ENCODE measurements at places on chromosomes 4 and X.

GRCh38 chr4:666436-666810 lies 7.7 kb downstream of the ATP5ME start:
- no peak for DNase-seq

DNA sequence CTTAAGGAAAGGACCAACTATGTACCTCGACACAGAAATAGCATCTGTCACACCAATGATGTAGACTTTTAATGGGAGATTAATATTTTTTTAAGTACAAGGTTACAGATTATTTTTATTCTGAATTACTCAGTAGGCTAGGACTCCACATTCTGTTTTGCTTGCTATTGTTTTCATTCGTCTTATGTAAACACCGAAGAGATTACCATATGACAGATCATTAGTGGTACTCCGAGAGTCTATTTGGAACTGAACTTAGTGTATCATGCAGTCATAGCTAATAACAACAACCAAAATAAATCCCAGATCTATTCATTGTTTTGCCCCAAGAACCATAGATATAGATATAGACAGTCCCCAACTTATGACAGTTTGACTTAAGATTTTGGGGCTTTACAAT lies 139.7 kb upstream of the SPRY1 start:
- no peak for DNase-seq

DNA sequence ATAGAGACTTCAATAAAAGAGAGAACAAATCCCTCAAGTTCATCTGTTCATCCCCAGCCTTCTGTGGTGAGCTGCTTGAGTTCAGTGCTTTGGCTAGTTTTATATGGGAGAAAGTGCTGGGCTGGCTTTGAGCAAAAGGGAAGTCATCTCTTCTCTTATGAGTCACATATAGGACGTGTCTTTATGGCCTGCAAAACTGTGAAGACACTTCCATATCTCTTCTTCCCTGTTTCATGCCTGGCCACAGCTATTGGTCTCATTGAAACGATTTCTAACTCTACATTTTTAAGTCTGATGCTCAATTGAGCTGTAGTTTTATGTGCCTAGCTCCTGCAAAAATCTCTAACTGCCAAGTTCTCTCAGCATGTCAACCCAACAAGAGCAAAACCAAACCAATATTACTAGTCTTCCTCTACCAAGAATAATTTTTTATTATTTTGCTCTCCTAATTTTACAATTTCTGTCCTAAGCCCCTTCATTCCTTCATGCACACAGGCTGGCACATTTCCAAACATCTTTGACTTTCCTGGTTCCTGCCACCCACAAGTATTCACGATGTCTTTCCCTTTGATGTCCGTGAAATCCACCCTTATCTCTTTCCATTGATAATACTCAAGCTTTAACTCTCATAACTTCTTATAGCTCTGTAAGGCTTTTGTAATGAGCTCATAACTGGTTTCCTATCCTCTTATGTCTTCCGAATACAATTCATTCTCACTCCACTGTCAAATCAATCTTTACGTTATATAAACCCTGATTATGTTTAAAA lies 165.3 kb downstream of the BTC start:
- no peak for DNase-seq

DNA sequence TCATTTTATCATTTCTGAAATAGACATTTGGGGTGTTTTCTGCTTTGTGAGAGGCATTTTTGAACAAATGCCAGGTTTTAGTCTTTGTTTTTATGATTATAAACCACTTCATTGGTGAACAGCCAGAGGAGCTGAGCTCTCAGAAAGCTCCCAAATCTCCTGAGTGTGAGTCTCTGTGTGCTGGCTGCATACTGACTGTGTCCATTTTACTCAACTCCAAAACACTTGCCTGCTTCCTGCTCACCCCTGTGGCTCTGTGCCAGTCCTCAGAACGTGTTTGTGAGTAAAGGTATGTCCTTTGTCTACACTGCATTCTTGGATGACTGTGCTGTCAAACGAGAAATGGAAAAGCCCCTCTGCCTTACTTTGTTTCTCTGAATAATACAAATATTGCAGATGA lies 5.4 kb upstream of the LRAT start:
- DNase-seq = no peak

DNA sequence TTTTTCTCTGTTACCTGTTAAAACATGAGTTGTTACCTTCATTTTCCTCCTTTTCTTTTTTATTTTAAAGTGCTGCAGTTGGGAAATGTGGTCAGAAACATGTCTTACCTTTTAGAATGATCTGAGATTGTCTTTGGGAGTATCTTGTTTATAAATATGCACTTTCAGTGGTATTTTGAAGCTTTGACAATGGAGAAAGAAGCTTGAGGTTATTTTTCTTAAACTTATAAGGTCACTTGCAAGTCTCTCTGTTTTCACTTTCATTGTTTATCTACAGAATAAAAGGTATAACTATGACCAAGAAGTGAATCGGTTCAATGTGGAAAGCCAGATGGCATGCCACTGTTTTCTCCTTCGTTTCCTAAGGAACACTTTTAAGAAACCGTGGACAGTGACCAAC lies 167.5 kb upstream of the SLC7A11 start:
- no peak for DNase-seq

- no peak for DNase-seq
These were observed 1.5 kb downstream of the GIMD1 start for GRCh38 chr4:106367072-106367471.

- peak; percentile 22 for DNase-seq
These were observed 662 bp downstream of the APBB2 start for GRCh38 chr4:41213625-41214135.

GRCh38 chrX:29348288-29348687 lies 761.0 kb downstream of the IL1RAPL1 start:
- DNase-seq = no peak

DNA sequence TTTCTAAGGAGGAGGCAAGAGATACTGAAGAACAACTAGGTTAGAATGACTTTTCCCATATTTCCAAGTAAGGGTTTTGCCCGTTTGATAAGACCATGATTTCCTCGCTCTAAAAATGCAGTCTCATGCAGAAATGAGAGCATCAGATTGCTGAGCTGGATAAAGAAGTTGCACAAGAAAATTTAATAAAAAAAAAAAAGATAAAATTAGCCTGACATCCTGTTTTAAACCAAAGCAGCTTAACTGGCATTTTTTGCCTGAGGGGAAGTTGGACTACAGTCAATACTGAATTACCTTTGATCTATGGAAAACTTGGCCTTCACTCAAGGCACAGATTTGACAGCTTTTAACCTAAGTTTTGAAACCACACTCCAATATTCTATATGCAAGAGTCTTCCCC lies 208.4 kb downstream of the GASK1B start:
- DNase-seq = no peak

DNA sequence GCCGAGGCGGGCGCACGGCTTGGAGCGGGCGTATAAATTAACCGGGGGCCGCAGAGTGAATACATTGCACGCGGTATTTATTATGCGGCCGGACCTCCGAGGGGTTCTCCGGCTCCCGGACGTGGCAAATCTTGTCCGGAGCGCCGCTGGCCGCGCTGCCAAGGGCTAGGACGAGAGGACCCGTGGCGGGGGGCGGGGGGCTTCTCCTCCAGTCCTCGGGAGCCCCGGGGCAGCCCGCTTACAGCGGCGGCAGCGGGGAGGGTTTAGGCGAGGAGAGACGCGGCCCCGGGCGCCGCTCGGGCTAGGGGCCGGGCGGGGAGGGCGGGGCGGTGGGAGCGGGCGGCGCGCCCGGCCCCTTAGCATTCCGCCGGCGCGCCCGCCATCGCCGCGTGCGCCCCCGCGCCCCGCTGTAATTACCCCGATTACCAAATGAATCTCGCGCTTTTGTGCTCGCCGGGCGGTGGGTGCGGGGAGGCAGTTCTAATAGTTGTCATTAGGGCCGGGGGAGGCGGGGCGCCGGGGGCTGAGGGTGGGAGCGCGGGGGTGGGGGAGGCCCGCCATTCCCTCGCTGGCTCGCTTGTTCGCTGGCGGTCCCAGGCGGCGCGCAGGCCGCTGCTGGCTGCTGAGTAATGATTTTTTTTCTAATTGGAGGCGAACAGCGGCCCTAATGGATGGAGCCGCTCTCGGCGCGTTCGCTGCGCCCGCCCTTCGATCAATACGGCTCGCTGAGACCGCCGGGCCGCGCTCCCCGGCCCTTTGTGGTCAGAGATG lies 276.6 kb downstream of the BCOR start:
- no peak for DNase-seq

- DNase-seq = no peak
These were observed 256.9 kb upstream of the DKK2 start for GRCh38 chr4:107292979-107293378.

DNA sequence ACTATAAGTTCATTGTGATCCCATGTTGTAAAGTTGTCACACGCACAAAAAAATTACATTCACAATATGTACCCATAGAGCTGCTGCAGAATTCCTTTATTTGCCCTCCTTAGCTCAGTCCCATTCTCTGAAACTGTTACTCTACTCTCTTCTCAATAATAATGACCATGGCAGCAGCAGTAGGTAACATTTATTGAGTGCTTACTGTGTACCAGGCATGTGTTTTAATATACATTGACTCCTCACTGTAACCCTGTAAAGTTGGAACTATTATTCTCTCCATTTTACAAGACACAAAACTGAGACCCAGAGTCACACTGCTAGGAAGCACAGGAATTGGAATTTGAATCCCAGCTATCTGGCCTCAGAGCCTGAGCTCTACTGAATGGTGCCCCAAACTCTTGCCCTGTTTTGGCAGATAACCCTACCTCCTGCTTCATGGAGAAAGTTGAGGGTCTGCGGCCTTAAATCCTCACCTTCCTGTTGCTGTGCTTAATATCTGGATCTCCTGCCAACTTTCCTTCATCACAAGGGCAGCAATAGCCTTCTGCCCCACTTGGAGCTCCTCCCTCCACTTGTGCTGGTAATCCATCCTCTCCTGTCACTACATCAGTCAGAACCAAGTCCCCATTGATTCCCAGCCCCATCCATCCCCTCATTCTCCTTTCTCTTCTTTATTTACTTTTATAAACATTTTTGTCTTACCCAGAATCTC lies 20.8 kb downstream of the GK start:
- DNase-seq = no peak

DNA sequence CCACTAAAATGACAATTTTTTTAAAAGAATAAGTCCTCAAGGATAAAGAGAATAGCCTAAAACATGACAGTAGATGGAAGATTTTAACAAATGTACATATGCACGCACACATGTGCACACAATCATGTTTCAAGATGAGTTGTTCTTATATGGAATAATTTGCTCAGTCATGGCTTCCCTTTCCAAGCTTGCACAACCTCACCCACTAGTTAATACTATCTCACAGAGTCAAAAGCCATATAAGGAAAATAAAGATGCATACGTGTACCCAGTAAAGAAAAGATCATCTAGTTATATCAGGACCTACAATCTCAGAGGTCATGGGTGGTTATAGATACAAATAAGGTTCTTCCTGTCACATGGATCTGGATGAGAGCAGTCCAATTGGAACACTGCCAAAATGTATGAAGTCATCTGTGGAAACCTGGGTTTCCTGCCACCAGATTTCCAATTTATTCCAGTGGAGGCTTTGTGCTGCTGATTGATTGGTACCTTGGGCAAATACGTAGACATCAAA lies 56.1 kb downstream of the FAM13A start:
- DNase-seq = no peak

- no peak for DNase-seq
These were observed 141.6 kb downstream of the HS3ST1 start for GRCh38 chr4:11287055-11287454.

- no peak for DNase-seq
These were observed 68.4 kb upstream of the IQCM start for GRCh38 chr4:149884046-149884445.

- no peak for DNase-seq
These were observed 140.9 kb downstream of the MAPK10 start for GRCh38 chr4:86218746-86219473.

GRCh38 chrX:57651169-57651919 lies 28.7 kb downstream of the NLRP2B start:
- no peak for DNase-seq

- DNase-seq = no peak
These were observed 96.3 kb downstream of the ANK2 start for GRCh38 chr4:113145519-113146291.

GRCh38 chr4:70624226-70624793 lies 4.2 kb upstream of the ENAM start:
- no peak for DNase-seq

DNA sequence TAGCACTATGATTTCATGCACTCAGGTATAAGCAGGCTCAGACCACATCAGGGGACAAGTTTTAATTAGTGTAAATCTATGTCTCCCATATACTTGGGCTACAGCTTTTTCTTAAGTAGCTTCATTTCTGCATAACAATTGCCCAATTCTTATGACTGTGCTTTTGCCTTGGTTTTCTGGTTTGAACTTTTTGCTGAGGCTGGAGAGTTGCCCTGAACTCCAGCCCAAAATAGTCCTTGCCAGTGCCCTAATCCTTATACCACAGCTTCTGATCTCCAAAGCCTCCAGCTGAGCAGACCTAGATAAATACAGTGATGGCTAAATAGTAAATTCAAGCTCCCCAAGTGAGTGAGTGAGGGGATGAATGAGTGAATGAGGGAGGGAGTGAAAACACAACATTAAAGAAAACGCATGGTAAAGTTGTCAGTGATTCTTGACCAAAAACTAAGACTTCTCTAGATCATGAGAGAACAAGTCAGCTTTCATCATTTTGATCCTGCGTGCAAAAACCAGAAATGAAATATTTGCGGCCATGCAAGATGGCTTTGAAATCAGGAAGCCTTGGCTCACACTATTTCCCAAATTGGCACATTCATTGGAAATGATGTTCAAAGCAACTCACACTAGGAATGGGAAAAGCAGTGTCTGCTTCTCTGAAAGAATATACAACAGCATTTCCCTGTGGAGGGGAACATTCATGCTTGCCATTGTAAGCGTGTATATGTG lies 437.1 kb upstream of the CTSO start:
- no peak for DNase-seq
